RWPE2 (cell line): ENCODE measurements at places on chromosomes 16 and 17.

GRCh38 chr16:88672776-88673175, 9.9 kb upstream of the MVD start:
- peak; percentile 67 for DNase-seq

DNA sequence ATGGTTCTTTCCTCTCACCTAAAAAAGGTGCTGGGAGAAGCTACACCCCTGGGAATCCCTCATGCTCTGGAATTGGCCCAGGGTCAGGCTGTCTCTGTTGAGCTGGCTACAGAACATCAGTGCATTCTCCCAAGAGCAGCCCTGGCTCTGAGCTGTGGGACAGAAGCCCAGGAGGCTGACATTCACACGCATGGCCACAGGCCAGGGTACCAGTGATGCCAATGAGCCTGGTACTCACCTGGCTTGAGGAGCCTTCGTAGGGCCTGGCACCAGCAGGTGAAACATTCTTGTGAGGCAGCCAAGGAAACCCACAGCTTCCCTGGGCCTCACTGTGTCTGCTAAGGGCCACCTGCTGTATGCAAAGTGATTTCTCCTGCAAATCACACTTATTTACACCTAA, 121.7 kb upstream of the CCL2 start:
- no peak for DNase-seq

GRCh38 chr16:19147126-19147525, 20.9 kb upstream of the SYT17 start:
- no peak for DNase-seq

DNA sequence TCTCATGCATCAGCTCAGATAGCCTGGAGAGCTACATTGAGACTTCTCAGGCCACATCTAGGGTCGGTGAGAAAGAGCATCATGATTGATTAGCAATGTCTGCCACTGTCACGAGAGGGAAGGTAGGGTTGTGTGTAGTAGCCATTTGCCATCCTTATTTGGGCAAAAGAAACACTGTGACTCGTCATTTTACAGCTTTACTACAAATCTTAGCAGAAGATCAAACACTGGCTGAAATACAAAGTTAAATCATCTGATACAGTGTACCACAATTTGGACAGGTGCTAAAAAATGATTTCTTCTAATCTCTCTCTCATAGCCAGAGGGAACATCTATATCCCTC, 334.3 kb downstream of the CBLN1 start:
- DNase-seq: no peak

DNA sequence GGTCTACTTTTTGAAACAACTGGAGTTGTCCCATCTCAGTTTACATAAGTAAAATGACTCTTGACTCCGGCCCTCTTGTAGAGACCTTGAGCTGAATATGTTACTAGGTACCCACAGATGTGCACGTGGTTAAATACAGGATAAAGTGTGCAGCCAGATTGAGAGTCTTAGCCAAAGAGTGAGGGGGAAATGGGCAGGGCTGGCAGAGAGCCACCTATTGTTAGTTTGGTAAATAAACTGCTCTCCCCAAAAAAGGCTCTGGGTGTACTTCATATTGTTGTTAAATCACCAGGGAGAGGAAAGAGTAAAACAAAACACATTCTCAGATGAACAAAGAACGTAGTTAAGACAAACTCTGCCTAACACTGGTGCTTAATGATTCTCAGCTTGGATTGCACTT, 20.3 kb downstream of the G6PC1 start:
- DNase-seq: no peak

- DNase-seq: no peak
Observed at GRCh38 chr17:63178530-63178929, 212.5 kb downstream of the TANC2 start.
